ENCODE measurements at places on chromosomes 7 and 10.
A peak's percentile ranks its signal among the peaks of the same experiment; 100 is the strongest.

GRCh38 chr10:86708068-86708782, 39.9 kb downstream of the LDB3 start:
- DNase-seq: no peak

DNA sequence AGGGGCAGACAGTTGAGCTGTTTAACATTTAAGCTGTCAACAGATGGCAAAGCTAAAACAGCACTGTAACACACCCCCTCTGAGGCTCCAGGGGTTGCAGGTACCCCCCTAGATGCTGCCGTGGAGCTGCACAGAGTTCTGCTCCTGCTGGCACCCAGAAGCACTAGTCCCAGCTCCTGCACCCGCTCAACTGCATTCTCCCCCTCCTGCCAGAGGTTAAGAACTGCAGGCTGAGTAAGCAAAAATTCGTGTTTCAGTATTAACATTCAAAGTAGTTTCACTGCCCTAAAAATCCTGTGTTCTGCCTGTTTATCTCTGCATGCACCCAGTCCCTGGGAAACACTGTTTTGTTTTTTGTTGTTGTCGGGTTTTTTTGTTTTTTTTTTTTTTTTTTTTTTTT, 790.8 kb upstream of the KCND2 start:
- DNase-seq: peak; percentile 14

- DNase-seq: no peak
These were observed 379.7 kb upstream of the AUTS2 start for GRCh38 chr7:69218576-69218975.

GRCh38 chr10:232061-232460, 96.8 kb downstream of the ZMYND11 start:
- no peak for DNase-seq

GRCh38 chr10:109961174-109962001, 38.1 kb upstream of the XPNPEP1 start:
- peak; percentile 44 for DNase-seq

- DNase-seq: peak; percentile 59
These were observed 54.0 kb upstream of the KCNIP2 start for GRCh38 chr10:101897633-101898032.

- no peak for DNase-seq
These were observed 673 bp upstream of the ST8SIA6 start for GRCh38 chr10:17455015-17455520.

DNA sequence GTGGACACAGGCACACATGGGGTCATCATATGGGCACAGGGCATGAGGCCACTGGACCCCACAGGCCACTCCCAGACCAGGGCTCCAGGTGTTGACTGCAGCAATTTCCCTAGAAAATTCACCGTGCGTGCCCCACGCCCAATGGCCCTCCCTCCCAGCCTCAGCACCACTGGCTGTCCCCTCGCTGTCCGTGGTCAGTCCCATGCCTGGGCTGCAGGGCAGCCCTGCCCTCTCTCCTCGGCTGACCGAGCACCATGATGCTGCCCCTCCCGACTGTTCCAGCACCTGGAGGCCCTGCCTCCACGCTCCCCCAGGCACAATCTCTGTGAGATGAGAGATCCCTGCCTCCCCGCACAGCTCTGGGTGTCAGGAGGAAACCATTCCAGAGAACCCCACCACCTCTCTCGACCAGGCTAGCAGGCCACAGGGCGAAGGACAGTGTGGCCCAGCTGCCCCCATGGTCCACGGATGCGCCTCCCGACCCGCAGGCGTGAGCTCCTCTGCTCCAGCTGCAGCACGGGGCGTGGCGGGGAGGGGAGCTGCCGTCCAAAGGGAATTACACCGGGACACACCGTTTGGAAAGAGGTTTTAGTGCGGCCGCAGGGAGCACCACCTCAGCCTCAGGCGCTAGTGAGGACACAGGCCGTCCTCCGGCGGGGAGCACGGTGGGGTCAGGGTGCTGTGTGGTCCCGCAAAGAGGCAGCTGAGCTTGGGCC, 12.6 kb downstream of the NUDT1 start:
- DNase-seq: no peak

GRCh38 chr10:92773776-92774175, 74.5 kb upstream of the EXOC6 start:
- DNase-seq: peak; percentile 52

GRCh38 chr10:89963451-89964102, 262.2 kb downstream of the KIF20B start:
- DNase-seq: no peak

DNA sequence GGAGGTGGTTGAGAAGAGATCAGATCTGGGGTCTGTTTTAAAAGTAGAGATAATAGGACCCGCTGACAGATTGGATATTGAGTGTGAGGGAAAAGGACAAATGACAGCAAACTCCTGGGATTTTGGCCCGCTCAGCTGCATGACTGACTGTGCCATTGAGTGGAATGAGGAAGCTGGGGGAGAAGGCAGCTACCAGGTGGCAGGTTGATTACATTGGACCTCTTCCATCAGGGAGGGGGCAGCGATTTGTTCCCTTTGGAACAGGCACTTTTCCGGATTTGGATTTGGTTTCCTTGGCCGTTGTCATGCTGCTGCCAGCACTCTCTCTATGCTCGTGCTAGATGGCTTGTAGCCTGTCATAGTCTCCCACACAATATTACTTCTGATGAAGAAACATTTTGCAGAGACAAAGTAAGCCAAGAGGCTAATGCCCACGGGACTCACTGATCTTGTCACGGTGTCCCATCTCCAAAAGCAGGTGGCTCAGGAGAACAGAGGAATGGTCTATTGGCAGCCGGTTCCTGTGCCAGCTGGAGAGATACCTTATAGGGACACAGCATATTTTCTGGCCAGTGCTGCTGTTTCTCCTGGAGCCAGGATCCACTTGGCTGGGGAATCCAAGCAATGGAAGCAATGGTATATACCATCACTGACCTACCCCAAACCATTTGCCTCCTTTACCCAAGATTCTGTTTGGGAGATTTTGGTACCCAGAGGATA, 69.1 kb upstream of the WAC start:
- no peak for DNase-seq

DNA sequence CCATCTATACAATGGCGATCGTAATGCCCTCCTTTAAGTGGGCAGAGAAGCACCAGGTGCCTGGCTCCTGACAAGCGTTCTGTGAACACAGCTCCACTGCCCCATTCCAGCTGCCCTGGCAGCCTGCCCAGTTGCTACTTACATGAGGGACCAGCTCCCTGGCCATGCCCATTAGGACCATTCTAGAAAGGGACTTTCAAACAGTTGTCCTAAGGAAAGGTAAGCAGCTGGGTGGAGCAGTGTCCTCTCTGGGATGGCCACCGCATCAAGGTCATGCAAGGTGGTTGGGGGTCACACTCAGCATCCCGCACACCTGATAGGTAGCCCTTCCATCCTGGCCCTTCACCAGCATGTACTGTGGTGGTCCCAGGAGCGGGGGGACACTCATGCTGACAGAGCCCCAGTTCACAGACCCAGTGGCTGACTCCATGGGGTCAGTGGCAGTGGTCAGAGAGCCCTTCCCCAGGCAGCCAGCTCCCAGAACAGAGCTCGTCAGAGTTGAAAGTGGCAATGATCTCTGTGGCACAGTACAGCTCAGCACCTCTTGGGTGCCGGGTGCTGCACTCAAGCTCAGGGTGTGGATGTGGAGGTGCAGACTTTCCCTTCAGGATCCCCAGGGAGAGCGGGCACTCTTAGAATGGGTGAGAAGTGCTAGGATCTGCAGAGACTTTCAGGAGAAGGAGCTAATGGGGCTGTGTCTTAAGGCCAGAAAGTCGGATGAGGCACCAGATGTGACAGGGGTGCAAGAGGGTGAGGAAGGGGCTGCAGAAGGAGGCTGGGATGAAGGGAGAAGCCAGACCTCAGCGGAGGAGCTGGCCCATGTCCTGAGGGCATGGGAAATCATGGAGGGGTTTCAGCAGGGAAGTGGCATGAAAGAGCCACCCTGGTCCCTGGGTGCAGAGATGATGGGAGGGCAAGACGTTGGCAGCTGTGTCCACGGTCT, 10.9 kb downstream of the MMRN2 start:
- DNase-seq: no peak

GRCh38 chr10:15335508-15335907, 35.6 kb downstream of the FAM171A1 start:
- DNase-seq: peak; percentile 28

GRCh38 chr7:12327922-12328321, 75.7 kb downstream of the VWDE start:
- DNase-seq: no peak

DNA sequence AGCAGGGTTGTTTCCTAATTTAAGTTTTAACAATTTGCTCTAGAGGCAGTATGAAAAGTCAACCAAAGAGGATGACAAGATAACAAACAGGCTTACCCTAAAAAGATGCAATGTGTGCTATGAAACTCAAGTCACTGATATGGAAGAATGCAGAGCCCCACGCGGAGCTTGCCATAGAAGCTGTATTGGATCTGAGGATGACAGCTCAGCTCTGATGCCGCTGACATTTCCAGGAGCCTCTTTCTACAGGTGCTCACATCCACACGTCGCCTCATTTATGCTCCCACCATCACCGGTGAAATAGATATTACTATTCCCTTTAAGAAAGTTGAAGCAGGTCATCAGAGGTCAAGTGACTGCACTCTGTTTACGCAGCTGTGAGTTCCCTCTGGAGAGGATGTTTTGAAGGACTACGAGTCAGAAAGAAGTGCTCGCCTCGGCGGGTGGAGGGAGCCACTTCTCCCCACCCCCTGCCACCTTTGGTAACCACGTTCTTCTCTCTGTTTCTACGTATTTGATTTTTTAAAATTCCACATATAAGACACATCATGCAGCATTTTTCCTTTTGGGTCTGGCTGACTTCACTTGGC, 275.4 kb downstream of the GLRX3 start:
- DNase-seq: no peak

DNA sequence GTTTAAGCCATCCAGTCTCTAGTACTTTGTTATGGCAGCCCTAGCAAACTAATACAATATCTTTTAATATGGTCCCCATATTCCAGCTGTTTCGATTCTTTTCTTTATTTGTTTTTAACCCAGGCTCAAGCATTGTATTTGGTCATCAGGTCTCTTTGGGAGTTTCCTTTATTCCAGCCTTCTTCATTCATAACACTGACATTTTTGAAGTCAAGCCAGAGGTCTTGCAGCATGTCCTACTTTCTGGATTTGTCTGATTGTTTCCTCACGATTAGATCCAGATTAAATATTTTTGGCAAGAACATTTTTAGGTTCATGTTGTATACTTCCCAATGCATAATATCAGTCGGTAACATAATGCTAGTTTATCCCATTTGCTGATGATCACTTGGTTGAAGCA, 11.8 kb downstream of the SLC25A13 start:
- peak; percentile 45 for DNase-seq

DNA sequence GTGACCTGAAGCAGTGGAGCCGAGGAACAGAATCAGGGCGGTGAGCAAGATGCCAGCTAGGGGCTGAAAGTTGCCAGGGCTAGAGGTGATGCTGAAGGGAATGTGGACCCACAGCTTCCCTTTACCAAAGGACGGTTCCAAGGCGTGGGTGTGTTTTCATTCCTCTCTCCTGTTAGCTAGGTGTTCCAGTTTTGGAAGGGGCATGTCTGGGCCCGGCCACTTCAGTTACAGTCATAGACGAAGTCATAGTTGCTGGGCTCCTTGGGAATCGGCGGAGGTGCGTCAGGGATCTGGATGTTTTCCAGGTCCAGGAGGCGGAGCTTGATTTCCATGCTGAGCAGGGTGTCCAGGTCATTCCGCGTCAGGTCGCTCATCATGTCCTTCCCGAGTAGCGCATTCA, 131.0 kb upstream of the AOAH start:
- DNase-seq: no peak

- DNase-seq: peak; percentile 6
These were observed 80.5 kb upstream of the TAS2R16 start for GRCh38 chr7:123075838-123076467.

DNA sequence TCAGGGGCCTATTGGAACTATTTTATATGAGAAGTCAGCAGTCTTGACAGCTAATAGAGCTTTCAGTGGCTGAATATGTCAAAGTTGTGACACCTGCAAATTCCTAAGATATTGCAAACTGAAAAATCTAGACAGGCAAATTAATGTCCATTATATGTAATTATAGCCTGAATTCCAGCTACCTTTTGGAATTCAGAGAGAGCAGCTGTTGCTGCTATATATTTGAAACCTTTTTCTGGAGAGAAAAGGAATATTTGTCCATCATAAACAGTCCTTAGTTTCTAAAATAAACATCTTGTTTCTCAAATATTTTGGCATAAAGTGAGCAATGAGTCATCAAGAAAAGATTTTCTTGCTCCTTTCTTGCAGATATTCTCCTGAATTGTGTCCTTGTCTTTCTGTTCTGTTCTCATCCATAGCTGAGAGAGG, 408.9 kb upstream of the SEMA3D start:
- DNase-seq: peak; percentile 80

- DNase-seq: no peak
These were observed 29.0 kb upstream of the ZNF862 start for GRCh38 chr7:149809215-149809614.

DNA sequence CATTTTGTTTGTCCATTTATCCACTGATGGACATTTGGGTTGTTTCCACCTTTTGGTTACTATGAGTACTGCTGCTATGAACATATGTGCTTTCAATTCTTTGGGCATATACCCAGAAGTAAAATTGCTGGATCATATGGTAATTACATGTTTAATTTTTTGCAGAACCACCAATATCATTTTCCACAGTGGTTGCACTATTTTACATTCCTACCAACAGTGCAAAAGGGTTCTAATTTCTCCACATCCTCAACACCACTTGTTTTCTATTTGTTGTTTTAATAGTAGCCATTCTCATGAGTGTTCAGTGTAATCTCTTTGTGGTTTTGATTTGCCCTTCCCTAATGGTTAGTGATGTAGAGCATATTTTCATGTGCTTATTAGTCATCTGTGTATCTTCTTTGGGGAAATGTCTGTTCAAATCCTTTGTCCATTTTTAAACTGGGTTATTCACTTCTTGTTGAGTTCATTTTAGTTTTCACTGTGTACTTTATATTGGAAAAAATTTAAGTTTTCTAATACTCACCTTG, 101.9 kb downstream of the HIBADH start:
- peak; percentile 92 for DNase-seq

DNA sequence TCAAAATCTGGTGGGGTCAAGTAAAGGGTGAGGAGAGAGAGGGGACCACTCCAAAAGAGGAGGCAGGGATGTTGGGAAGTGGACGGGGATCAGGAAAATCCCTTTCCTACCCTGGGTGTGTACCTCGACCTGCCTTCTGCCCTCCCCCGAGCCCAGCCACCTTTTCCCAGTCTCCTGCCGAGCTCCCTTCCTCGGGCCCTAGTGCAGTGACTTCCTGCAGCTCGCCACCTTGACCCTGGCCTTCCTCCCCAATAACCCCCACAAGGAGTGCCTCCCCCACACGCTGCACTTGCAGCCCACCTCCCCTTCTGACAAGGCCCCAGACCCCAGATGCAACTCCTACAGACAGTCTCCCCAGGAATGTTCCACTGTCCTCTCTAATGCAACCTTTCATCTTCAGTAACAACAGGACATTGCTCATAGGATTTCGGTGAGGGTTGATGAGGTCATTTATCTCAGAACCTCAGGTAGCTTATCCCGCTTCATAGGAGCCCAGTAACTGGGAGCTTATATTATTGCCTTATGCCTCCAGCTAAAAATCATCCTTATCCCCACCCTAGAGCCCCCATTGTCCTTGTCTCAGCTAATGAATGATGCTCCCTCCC, 90.1 kb downstream of the MKI67 start:
- DNase-seq: no peak
